Right atrium auricular region (tissue), 2 donors: ENCODE measurements at places on chromosomes 13 and 19.

- no peaks in the 10 kb centered on the region for H3K4me1 ChIP-seq
- no peak overlapping the region for H3K4me3 ChIP-seq
- no peak overlapping the region for H3K27ac ChIP-seq
- H3K36me3 ChIP-seq: no peaks in the 10 kb centered on the region
These were observed 2.2 kb downstream of the ZSCAN22 start for GRCh38 chr19:58328999-58329398.

DNA sequence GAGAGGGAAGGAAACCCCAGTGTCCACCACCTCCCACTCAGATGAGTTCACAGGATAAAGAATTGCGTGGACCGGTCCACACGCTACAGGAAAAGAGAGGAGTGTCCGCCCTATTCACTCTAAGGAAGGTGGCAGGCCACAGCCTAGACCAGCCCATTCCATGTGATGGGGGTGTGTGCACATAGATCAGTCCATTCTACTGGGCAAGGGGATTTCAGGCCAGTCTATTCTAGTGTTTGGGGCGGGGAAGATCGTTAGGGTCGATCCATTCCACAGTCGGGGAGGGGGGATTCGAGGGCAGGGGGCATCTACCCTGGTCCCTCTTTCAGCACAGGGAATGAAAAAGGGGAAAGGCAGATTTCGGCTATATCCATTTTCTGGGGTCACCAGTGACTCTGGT lies 7.8 kb downstream of the FIZ1 start:
- H3K36me3 ChIP-seq: peaks cover 16% of the 10 kb centered on the region
- DNase-seq: no peak
- H3K27me3 ChIP-seq: no peaks in the 10 kb centered on the region
- no peak overlapping the region for H3K4me3 ChIP-seq

GRCh38 chr13:90867336-90867683 lies 480.2 kb upstream of the MIR17HG start:
- DNase-seq: peak; percentile 74
- H3K27me3 ChIP-seq: no peaks in the 10 kb centered on the region
- no peaks in the 10 kb centered on the region for H3K36me3 ChIP-seq
- H3K4me3 ChIP-seq: no peak overlapping the region

GRCh38 chr13:26220575-26220974 lies 1.5 kb downstream of the RNF6 start:
- no peaks in the 10 kb centered on the region for H3K4me1 ChIP-seq
- no peak for DNase-seq
- peaks cover 49% of the 10 kb centered on the region for H3K36me3 ChIP-seq
- peak overlapping the region; percentile 100 for H3K4me3 ChIP-seq
- H3K27ac ChIP-seq: no peak overlapping the region

DNA sequence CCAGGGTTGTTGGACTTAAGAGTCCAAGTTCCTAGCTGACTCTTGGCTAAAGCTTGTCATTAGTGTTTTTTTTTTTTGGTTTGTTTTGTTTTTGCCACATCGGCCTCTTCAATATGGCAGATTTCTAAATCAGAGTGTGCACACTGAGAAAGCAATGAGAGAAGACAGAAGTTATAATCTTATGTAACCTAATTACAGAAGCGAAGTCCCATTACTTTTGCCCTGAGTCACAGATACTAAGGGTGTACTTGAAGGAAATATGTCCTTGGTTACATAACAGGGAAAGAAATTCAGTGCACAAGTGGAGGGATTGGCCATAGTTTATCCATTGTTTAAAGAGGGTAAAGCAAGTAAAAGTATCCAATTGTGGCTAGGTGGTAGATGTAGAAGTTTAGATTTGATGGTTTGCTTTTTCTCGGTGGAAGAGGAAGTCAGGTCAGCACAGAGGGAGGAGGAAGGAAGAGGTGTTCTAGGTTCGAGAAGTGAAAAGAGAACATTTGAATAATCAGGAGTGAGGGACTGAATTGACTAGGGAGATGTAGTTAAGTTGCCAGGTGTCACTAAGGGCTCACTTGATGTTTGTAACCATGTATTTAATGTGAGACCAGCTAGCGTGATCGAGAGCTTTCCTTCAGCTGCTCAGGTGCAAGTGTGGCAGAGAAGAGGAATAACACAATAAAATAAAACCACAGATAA lies 12.2 kb downstream of the GTF2F2 start:
- no peak for DNase-seq
- H3K4me3 ChIP-seq: no peak overlapping the region
- no peak overlapping the region for H3K27ac ChIP-seq

- H3K27me3 ChIP-seq: no peaks in the 10 kb centered on the region
- peak overlapping the region; percentile 98 for H3K4me3 ChIP-seq
- DNase-seq: no peak
- H3K27ac ChIP-seq: peak overlapping the region; percentile 98
These were observed 571 bp downstream of the SAFB2 start for GRCh38 chr19:5621945-5622464.

DNA sequence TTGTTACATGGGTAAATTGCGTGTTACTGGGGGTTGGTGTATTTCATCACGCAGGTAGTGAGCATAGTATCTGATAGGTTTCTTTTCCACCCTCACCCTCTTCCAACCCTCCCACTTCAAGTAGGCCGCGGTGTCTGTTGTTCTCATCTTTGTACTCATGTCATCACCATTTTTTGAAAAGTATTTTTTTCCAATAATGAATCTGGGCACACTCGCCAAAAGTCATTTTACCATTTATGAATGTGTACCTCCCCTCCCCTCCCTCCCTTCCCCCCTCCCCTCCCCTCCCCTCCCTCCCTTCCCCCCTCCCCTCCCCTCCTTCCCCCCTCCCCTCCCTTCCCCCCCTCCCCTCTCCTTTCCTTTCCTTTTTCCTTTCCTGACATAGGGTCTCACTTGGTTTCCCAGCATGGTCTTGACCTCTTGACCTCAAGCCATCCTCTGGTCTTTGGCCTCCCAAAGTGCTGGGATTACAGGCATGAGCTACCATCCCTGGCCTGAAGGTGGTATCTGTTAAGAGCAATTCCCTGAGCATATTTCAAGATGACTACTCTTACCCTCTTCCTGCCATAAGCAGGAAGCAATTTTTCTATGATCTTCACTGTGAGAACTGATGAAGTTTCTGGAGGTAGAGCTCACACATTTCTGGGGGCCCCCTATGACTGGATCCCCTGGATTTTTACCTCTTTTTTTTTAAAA lies 15.7 kb downstream of the ZNF627 start:
- no peak for DNase-seq
- H3K27ac ChIP-seq: no peak overlapping the region
- H3K4me1 ChIP-seq: no peaks in the 10 kb centered on the region
- H3K4me3 ChIP-seq: no peak overlapping the region

GRCh38 chr13:95559100-95559499 lies 6.6 kb downstream of the CLDN10 start:
- no peaks in the 10 kb centered on the region for H3K36me3 ChIP-seq
- H3K4me1 ChIP-seq: no peaks in the 10 kb centered on the region
- no peak overlapping the region for H3K4me3 ChIP-seq
- no peaks in the 10 kb centered on the region for H3K27me3 ChIP-seq
- no peak overlapping the region for H3K27ac ChIP-seq

DNA sequence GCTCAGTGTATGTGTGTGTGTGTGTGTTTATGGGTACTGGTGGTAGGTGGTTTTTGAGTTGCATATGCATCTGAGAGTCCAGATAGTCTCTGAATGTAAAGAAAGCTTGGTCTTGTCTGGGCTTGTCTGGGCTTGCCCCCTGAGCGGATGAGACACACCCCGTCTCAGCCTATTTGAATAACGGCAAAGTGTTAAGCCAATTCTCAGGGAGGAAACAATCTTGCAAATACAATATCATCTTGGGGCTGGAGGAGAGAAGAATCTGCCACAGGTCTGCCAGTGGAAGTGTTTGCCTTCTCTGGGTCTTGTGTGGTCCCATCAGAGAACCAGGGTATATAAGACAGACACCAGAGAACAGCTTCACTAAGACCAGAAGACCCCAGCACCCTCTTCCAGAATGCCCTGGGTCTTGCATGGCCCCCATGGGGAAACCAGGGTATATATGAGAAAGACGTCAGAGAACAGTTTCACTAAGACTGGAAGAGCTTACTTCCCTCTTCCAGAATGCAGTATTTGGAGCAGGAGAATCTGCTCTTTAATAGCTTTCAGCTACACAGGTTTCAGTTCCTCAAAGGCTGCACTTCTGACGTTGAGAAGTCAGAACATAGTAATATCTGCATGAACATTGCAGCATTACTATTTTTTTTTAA lies 13.3 kb downstream of the CD70 start:
- no peak overlapping the region for H3K4me3 ChIP-seq
- no peaks in the 10 kb centered on the region for H3K27me3 ChIP-seq
- H3K36me3 ChIP-seq: no peaks in the 10 kb centered on the region
- H3K27ac ChIP-seq: no peak overlapping the region
- no peaks in the 10 kb centered on the region for H3K4me1 ChIP-seq

- no peak overlapping the region for H3K4me3 ChIP-seq
- H3K27me3 ChIP-seq: no peaks in the 10 kb centered on the region
- H3K36me3 ChIP-seq: no peaks in the 10 kb centered on the region
- no peak for DNase-seq
These were observed 1.6 kb downstream of the SPINT2 start for GRCh38 chr19:38265921-38266429.

DNA sequence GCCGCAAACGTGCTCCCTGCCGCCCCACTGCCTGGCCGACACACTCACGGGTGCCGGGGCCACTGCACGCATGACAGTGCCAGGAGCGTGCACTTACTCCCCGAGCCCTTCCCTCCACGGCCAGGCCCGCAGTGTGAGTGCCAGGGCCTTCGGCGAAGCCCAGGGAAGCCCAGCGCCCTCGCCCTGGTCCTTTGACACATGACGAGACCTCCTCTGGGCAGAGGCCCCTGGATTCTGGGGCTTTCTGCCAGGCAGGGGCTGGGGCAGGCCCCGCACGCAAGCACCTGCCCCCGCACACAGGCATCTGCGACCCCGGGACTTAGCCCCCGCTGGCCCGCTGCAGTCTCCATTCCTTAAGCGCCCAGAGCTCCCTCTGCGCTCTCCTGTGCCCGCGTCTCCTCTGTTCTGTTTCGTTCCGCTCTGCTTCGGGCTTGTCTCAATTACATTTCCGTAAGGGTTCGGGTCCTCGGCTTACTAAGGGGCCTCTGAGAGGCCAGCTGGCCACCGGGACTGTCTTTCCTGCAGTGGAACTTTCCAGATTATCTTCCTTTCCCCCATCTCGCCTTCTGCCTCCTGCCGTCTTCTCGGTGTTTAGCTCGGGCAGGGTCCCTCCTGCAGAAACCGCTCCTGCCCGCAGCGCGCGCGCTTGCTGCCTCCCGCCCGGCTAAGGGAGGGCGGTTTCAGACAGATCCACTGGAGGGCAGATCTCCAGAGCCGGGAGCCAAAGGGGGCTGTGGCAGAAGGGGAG lies 98.8 kb downstream of the ING1 start:
- no peaks in the 10 kb centered on the region for H3K36me3 ChIP-seq
- H3K4me1 ChIP-seq: peaks cover 13% of the 10 kb centered on the region
- no peak overlapping the region for H3K27ac ChIP-seq
- peak overlapping the region; percentile 17 for H3K4me3 ChIP-seq
- no peaks in the 10 kb centered on the region for H3K27me3 ChIP-seq
- DNase-seq: peak; percentile 51

DNA sequence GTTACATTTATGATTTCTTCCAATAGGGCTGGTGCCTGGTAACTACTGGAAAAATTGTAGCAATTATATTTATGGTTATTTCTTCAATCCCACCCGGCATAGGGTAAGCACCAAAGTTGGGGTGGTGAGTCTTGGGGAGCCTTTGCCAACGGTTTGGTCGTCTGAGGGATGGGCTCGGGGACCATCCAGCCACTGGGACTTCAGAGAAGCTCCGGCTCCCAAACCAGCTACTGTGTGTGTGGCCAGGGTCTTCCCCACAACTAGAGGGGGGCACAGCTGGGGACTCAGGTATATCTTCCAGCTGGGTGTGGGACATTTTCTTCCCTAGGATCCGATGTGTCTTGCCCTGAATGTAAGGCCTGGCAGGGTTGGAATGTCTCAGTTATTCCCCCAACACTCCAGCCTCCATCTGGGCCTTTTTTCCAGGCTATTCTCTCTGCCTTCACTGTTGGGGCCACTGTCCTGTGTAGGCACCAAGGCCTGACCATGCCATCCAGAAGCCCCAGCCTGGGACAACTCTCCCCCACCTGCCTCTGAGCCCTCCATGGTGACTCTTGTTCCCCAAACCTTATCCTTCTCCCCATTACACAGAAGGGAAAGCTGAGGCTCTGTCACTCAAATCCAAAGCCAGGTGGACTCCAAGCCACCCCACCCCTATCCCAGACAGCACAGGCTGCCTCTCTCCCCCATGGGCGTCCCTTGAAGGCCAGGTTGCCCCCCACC lies 1.1 kb upstream of the IFI30 start:
- no peaks in the 10 kb centered on the region for H3K27me3 ChIP-seq
- peaks cover 10% of the 10 kb centered on the region for H3K36me3 ChIP-seq
- DNase-seq: no peak
- H3K4me3 ChIP-seq: no peak overlapping the region
- H3K27ac ChIP-seq: peak overlapping the region; percentile 58

GRCh38 chr13:21071924-21072323 lies 10.5 kb upstream of the LATS2 start:
- DNase-seq: no peak
- no peaks in the 10 kb centered on the region for H3K36me3 ChIP-seq
- peaks cover 22% of the 10 kb centered on the region for H3K4me1 ChIP-seq
- no peak overlapping the region for H3K27ac ChIP-seq
- H3K27me3 ChIP-seq: no peaks in the 10 kb centered on the region

GRCh38 chr19:29651622-29652394 lies 13.5 kb upstream of the PLEKHF1 start:
- no peaks in the 10 kb centered on the region for H3K36me3 ChIP-seq
- no peaks in the 10 kb centered on the region for H3K4me1 ChIP-seq
- H3K27ac ChIP-seq: no peak overlapping the region
- H3K4me3 ChIP-seq: no peak overlapping the region
- no peaks in the 10 kb centered on the region for H3K27me3 ChIP-seq

- H3K27ac ChIP-seq: no peak overlapping the region
- H3K4me3 ChIP-seq: no peak overlapping the region
- H3K36me3 ChIP-seq: no peaks in the 10 kb centered on the region
- H3K27me3 ChIP-seq: no peaks in the 10 kb centered on the region
These were observed 85.5 kb upstream of the OXGR1 start for GRCh38 chr13:97079726-97080125.

GRCh38 chr19:48836089-48837017 lies at the start of gene HSD17B14:
Gene HSD17B14 (minus strand): TSS chr19:48836491. CDS start chr19:48836411, 80 bp downstream.
- H3K27me3 ChIP-seq: no peaks in the 10 kb centered on the region
- H3K27ac ChIP-seq: peak within 1 kb of the TSS; percentile 83
- DNase-seq: no peak
- H3K36me3 ChIP-seq: no peaks in the 10 kb centered on the region

GRCh38 chr13:39825886-39826285 lies 170.4 kb downstream of the COG6 start:
- no peak overlapping the region for H3K4me3 ChIP-seq
- DNase-seq: no peak
- no peak overlapping the region for H3K27ac ChIP-seq
- no peaks in the 10 kb centered on the region for H3K27me3 ChIP-seq
- H3K4me1 ChIP-seq: no peaks in the 10 kb centered on the region
- H3K36me3 ChIP-seq: no peaks in the 10 kb centered on the region

DNA sequence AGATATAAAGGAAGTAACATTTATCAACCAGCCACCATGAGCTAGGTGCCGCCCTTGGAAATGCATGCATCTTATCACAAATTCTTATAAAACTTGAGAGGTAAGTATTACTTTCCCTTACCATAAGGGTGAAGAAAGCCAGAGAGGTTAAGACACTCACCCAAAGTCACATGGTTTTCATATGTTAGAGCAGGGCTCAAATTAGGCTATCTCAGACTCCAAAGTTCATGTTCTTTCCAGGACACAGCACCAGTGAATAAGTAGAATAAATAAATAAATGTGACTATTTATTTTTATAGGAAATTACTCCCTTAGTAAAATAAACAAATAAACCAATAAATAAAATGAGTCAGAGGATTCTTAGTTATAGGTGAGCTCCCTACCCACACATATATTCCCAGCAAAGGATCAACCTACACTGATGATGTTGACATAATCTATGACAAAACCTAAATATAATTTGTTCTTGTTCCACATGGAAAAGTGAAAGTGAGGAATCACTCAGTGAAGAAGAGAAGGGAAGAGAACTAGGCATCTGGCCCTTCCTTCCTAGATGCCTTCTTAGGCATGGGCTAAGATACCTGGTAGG lies 27.2 kb downstream of the SPRY2 start:
- DNase-seq: no peak
- H3K4me1 ChIP-seq: no peaks in the 10 kb centered on the region
- H3K27me3 ChIP-seq: no peaks in the 10 kb centered on the region
